Upper lobe of left lung (tissue), 6 donors: ENCODE measurements at places on chromosomes 11 and 22. TPM values are rescaled to one million over a fixed set of nuclear protein-coding genes. Genes with fewer than 3 reads are reported as not detected.

The CRYBB3 gene
- not detected for total RNA-seq

GRCh38 chr22:42064629-42065028, 6.0 kb downstream of the NAGA start:
- H3K27ac ChIP-seq = no peak overlapping the region
- H3K4me3 ChIP-seq = no peak overlapping the region
- DNase-seq = no peak
- H3K27me3 ChIP-seq = no peaks in the 10 kb centered on the region

The LDLRAD3 gene
- total RNA-seq = 5.9 TPM

GRCh38 chr11:121099885-121100284, 1.2 kb upstream of the TECTA start:
- H3K27me3 ChIP-seq = no peaks in the 10 kb centered on the region
- DNase-seq = no peak
- no peak overlapping the region for H3K4me3 ChIP-seq
- H3K36me3 ChIP-seq = no peaks in the 10 kb centered on the region

The TRPT1 gene
- 63.9 TPM for total RNA-seq

DNA sequence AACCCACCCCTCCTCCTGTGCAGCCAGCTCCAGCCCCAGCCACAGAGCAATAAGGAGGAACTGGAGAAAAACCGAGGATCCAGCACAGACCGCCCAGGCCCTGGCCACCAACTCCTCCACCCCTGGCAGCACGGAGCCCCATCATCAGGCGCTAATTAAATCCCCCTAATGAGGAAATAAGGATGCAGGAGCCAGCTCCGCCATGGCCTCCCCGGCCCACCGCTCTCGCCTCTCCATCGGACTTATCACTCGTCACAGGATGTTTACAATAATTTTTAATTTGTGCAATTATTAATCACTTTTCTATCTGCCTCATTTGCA, 42.6 kb downstream of the BUD13 start:
- no peak overlapping the region for H3K4me3 ChIP-seq
- no peaks in the 10 kb centered on the region for H3K36me3 ChIP-seq
- no peak overlapping the region for H3K27ac ChIP-seq
- peaks cover 3% of the 10 kb centered on the region for H3K4me1 ChIP-seq
- no peak for DNase-seq

The IL17REL gene
- total RNA-seq = 0.06 TPM
